ENCODE measurements at places on chromosomes 16 and 17.

DNA sequence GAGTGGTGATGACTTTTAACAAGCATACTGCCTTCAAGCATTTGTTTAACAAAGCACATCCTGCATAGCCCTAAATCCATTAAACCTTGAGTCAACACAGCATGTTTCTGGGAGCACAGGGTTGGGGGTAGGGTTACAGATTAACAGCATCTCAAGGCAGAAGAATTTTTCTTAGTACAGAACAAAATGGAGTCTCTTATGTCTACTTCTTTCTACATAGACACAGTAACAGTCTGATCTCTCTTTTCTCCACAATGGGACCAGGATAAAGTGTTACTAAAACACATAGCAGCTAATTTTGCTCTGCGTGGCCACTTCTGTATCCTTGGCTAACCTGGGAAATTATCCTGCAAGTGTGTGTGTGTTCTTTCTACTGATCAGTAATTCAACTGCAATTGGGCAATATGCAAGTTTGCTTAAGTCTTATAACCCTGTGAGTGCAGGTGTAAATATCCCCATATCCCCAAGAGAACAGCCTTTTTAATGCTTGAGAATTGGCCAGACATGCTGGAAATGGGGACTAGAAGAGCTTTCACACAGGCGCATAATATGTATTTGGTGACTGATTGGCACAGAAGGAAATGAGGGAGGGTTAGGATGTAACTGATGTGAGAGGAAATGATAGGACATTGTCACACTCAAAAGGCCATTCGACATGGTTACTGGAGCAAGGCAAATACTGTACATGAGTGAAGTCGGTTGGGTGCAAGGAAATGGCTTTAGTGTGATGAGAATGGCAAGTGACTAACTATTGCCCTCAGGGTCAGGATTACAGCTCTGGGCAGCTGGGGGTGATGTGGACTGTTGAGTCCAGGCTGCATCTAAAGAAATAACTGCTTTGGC is 10.8 kb upstream of the ANKS4B start:
- DNase-seq = no peak

DNA sequence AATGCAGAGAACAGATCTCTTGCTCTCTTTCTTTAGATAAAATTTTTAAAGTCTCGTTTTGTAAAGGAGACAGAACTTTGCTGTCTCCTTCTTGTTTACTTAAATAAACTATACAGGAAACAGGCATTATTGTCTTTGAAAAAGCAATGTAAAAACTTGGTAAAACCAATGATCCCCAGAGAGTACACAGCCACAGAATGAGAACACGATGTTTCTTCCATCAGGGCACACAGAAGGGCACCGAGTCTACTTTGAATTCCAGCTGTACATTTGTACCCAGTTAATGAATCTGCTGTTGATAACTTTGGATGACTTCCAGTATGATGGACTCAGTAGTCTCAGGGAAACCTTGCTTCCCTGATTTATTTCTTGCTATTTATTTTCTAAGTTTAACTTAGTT is 8.1 kb upstream of the TMEM100 start:
- no peak for DNase-seq

GRCh38 chr17:80260791-80261158 is at the start of gene RNF213:
Gene RNF213 (plus strand): TSS chr17:80260852. CDS start chr17:80263682, 2,830 bp downstream.
- DNase-seq = peak; percentile 48

GRCh38 chr17:27473748-27474609 is 17.7 kb downstream of the KSR1 start:
- peak; percentile 67 for DNase-seq

DNA sequence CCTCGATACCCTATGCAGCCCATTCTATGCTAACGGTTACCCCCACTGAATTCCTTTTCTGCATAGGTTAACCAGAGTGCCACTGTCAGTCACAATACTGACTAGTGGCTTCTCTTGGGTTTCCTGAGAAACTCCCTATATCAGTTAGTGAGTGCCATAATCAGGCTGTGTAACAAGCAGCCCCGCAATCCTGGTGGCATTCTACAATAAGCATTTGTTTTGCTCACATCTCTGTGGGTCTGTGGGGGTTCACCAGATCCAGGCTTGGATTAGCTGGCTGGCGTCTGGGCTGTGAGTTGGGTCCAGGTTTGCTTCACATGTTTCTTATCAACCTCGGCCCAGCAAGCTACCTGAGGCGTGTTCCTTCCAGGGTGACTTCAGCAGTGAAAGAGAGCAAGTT is 42.4 kb downstream of the TMEM235 start:
- no peak for DNase-seq

- no peak for DNase-seq
Measured at GRCh38 chr16:80816356-80816755, 12.0 kb upstream of the CDYL2 start.

DNA sequence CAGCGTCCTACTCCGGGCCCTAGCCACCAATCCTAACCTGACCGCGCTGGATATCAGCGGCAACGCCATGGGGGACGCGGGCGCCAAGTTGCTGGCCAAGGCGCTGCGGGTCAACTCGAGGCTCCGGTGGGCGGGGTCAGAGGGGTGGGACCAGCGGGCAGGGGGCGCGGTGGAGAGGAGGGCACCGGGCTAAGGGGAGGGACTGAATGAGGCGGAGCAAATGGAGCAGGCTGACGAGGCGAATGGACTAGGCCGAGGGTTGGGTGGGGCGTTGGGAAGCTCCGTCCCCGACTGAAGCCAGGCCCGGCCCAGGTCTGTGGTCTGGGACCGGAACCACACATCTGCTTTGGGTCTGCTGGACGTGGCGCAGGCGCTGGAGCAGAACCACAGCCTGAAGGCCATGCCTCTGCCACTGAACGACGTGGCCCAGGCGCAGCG is 4.6 kb downstream of the CARMIL2 start:
- no peak for DNase-seq

GRCh38 chr16:1034230-1035065 is 38.1 kb upstream of the SSTR5 start:
- no peak for DNase-seq

DNA sequence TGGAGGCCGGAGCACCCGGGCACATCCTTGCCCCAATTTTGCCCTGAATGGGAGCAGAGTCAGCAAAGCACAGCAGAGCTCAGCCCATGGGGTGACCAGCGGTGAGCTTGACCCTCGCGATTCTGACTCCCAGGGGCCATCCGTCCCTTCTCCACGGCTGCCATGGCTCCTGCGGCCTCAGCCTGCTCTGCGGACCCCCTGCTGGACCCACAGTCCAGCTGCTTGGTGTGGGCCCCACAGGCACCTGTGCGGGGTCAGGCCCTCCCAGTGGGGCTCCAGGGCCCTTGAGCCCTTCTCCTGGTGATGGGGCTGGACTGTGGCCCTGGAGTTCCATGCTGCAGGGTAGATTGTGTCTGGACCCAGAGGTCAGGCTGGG is 144.2 kb downstream of the ENGASE start:
- DNase-seq = no peak

- no peak for DNase-seq
Measured at GRCh38 chr16:17520561-17520960, 49.8 kb upstream of the XYLT1 start.

DNA sequence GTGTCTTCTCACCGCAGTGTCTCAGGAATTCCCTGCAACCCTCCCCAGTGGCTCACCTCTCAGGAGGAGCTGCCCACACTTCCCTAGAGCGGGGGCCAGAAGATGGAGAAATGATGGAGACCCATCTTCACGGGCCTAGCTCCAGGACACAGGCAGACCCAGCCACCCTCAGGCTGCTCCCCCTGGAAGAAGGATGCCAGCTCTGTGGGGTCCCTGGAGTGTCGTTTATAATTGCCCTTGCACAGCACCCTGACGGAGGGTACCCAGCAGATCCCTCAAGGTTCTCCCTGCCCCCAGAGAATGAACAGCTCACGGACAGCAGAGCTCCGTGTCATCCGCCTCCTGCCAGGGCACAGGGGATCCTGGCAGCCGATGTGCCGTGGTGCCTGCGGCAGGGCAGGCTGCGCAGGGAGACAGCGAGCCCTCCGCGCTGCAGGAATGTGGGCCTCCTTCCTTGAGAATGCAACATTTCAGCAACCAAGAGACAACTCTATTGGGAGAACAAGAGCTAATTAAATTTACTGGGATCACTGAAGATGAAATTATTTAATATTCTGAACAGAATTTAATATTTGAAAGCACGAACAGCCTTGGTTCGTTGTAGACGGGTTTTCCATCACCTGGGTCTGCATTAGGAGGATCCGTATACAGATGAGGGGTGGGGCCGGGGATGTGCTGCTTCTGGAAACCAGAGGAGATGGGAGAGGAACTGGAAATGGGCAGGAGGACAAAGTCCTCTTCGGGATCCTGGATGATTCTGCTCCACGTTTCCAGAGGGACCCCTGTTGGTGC is 21.0 kb upstream of the RBFOX3 start:
- DNase-seq = peak; percentile 26

DNA sequence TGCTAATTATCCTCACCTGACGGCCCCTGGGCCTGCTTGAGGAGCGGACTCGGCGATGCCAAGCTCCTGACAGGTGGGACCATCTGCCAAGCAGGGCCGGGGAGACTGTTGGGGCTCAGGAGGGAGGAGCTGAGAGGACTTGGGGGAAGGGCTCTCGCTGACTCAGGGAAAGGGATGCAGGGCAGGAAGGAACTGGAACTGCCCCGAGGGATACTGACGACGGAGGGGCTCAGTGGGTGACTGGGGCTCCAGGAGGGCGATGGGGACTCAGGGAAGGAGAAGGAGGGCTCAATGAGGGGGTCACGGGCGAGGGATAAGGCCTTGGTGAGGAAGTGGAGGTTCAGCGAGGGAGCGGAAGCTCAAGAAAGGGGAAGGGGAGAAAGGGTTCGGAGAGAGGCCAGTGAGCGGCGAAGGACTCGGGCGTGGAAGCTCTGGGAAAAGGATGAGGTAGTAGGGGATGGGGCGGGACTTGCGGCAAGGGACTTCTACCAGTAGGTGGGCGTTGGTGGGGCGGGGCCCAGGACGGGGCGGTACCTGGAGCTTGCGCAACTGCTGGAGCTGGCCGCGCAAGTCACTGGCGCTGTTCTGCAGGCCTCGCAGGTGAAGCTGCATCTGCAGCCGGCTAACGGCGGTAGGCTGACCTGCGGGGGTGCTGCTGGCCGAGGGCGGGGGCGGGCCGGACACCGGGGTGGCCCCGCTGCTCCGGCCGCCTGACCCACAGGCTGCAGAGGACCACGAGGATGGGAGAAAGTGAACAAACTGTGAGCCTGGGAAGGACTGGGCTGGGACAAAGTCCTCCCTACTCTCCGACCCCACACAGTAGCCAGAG is 46.5 kb downstream of the SRCIN1 start:
- peak; percentile 94 for DNase-seq

DNA sequence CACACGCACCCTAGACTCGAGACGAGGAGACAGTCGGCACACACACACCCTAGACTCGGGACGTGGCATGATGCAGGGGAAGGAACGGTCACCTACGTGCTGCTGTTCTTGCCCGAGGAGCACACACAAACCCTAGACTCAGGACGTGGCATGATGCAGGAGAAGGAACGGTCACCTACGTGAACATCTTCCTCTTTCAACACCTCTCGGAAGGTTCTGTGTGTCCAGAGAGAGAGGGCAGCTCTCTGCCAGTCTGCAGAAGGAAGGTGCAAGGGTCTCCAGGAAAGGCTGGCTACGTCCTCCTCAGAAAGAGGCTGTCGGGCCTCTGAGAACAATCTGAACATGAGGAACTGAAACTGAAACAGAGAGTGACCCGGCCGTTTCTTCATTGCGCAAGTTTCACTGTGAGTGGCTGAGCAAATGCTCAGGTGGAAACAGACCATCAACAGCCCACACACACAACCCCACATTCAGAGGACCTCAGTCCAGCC is 43.4 kb downstream of the ZNF276 start:
- DNase-seq = peak; percentile 67

DNA sequence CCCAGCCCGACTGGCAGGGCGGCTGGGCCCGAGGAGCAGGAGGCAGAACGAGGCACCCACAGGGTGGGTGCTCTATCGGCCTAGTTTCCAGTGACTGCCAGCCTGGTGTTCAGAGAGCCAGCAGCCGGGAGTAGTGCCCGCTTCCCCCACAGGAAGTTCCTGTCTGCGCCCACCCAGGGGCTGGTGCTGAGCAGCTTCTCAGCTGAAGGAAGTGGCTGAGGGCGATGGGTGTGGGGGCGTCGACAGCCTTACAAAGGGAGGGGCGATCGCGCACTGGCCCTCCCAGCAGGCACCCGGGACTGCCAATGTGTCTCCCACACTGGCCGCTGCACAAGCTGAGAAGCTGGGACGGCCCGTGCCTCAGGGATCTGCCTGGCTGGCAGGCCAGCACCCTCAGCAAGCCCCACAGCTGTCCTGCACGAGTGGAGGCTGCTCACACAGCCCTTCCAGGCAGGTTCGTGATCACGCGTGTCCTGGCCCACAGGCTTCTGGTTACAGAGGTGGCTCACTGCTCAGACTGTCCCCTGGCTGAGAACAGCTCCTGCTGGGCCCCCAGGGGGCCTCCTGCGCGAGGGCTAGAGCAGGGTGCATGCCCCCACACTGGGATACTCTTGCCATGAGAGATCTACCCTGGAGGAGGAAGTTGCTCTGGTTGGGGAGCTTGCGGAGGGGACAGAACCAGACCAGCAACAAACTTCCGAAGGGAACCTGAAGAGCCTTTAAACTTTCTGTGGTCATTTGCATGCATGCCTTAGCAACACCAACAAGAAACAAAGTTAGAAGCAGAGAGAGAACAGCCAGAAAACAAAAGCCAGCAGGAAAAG is 2.5 kb downstream of the RNF166 start:
- DNase-seq = peak; percentile 81

Data from CD8-positive, alpha-beta memory T cell (primary cell).